LNCaP clone FGC (cell line): ENCODE measurements at places on chromosomes 4 and X.

- no peak for DNase-seq
Measured at GRCh38 chrX:66638591-66639500, at the start of gene EDA2R. EDA2R (minus strand) TSS chrX:66639078; CDS start chrX:66616020, 23,058 bp downstream.

- DNase-seq = no peak
Measured at GRCh38 chrX:120759685-120760084, 116.0 kb downstream of the CT47B1 start.

GRCh38 chr4:73676861-73677323, 56.7 kb upstream of the RASSF6 start:
- no peak for DNase-seq

DNA sequence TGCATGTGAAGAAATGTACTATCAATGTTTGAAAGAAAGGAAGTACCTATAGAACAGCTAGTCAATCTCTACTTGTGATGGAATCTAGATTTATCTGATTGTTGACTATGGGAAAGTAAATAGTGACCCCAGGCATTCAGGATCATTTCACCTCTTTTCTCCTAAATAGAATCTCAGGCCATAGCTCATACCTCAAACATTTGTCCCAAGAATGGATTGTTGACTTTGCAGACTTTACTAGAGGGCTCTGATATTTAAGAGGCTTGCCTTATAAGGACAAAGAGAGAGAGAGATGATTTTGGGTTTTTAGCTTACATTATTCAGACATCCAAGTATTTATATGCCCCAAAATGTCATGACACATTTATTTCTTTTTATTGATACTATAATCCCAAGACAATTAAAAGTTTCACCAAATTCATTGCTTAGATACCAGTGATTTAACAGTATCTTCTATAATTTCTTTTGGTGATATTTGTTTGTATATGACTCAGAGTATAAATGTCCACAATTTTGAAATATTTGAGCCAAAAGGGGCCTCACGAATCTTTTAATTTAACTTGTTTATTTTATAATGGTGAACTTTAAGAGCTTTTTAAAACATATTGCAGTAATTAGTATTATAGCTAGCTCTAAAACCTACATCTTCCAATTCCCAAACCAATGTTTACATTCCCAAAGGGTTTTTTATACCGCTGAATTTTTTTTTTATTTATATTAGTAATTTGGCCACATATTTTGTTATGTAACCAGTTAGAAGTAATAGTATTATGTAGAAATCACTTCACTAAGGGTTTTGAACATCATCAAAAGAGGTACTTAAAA, 614.1 kb downstream of the PCDH7 start:
- no peak for DNase-seq

DNA sequence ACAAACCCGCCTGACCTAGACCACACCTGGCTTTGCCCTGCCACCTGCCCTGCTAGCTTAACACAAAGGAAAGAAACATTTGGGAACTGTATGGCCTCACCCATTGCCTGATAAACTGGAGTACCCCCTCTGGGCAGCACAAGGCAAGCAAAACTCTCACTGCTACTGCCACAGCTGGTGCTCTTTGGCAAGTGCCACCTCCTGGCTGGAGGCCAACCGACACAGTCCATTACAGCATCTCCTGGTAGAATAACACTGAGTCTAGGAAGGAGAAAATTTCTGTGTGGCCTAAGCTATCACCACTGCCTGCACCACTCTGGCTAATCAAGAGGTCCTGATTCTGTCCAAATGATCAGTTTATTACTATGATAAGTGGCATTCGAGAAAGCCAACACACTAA, 18.9 kb upstream of the SPANXN3 start:
- no peak for DNase-seq

DNA sequence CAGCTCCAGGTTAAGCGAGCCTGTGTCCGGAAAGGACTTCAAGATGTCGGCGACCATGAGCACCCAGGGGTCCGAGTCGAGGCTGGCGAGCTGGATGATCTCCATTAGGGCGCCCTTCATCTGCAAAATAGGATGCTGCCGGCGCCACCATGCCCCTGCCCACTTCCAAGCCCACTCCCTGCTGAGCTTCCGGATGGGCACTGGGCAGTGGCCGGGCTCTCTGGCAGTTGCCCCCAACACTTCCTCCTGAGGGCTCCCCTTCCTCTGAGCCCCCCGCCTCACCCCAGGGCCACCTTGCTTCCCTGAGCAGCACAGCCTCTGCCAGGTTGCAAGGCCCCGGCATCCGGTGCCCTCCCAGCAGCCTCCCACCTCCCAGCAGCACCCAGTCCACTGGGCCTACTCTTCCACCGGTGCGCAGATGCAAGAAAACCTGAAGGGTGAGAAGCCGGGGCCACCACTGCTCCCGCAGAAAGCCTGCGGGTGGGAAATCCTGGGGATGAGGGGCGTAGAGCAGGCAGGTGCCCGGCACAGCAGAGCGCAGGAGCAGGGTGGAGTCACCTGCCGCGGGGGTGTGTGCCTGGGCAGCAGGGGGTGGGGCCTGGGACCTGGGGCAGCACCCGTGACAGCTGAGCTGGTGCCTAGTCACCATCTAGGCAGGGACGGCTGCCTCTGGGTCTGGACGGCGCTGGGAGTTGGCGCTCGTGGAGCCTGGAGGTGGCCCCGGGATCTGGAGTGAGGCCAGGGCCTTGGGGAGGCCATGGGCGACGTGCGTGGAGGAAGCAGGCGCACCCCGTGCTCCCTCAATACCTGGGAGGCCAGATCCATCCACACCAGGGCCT, 17.0 kb downstream of the NELFA start:
- DNase-seq = no peak

GRCh38 chrX:20253232-20253543, 13.5 kb downstream of the RPS6KA3 start:
- no peak for DNase-seq

GRCh38 chr4:55255179-55255578, 90.9 kb upstream of the SRD5A3 start:
- DNase-seq = no peak

DNA sequence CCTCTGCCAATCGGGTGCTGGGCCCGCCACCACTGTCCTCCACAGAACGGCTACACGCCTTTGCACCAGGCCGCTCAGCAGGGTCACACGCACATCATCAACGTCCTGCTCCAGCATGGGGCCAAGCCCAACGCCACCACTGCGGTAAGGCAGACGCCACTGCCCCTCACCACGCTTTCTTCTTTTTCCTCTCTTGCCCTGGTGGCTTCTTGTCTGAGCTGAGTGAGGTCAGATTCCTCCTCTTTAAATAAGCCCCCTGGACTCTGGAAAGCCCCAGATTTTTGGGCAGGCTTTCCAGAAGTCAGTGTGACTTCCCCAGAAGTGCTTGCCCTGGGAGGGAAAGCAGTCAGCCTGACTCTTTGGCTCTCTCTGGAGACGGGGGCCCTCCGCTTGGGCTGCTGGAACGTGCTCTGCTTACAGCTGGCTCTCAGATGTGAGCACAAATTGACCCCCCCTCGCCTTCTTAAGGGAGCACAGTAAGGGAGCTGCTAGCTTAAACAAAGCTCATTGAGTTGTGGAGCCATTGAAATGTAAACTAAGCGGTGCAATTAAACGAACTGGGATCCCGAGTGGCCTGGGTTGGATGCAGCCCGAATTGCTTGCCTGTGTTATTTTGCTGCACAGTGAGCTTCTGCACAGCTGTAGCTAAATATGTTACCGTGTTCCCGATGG, 243.1 kb downstream of the ANK2 start:
- DNase-seq = no peak

GRCh38 chrX:82961129-82961528, 547.0 kb upstream of the POU3F4 start:
- DNase-seq = no peak

- no peak for DNase-seq
Measured at GRCh38 chr4:17773135-17773698, 8.2 kb downstream of the FAM184B start.

DNA sequence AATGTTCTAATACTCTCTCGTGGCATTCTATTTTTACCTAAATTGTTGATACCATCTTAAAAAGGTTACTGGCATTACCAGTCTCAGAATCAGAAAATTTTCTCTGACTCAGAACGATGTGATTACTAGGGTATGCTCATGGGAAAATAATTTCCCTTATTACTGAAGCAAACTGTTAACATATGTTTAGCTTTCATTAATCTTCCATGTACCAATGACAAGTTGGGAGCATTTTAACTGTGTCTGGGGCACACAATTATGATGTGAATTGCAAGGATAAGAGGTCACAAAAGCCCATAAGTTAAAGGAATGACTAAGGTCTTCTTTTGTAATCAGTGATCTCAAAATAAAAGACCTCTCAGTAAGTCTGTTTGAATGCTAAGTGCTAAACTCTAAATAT, 1254.6 kb downstream of the PCDH18 start:
- DNase-seq = no peak

- no peak for DNase-seq
Measured at GRCh38 chr4:182019148-182019652, 224.0 kb upstream of the TENM3 start.

DNA sequence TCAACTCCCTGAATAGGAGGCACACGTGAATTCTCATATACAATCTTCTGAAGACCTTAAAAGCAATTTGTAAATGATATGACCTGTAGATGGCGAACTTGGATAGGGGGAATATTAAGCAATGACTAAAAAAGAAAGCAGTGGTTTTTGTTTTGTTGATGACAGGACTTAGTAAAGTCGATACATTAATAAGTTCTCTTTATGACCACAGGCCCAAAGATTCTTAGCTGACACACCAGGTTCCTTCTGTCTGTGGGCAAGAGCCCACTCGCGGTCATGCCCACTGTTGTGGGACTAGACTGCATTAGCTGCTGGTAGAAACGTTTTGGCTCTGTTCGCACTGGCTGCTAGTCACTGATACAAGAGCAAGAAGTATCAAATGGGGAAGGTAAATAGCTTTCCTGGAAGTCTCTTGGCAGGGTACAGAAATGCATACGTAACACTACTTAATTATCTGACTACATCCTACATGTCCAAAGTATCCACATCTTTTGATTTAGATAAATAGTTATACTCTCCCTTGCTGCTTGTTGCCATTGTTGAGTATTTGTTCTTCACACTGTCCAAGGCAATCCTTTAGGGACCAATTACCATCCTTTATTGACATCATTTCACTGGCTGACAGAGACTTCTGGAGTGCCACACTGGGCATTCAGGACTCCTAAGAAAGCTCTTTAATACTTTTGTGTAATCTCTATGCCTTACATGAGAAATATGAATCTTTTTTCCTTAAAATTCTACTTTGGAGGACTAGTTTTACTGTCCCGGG, 31.0 kb downstream of the ALPK1 start:
- DNase-seq = peak; percentile 34

- DNase-seq = no peak
Measured at GRCh38 chrX:135009838-135010237, 12.5 kb downstream of the RTL8B start.

- DNase-seq = no peak
Measured at GRCh38 chrX:79153348-79153747, 8.9 kb downstream of the GPR174 start.

GRCh38 chr4:148962539-148963290, 520.5 kb upstream of the NR3C2 start:
- DNase-seq = no peak

GRCh38 chr4:103075435-103075893, 1.1 kb downstream of the SLC9B2 start:
- no peak for DNase-seq

- no peak for DNase-seq
Measured at GRCh38 chr4:120139392-120139791, 72.7 kb upstream of the MAD2L1 start.

DNA sequence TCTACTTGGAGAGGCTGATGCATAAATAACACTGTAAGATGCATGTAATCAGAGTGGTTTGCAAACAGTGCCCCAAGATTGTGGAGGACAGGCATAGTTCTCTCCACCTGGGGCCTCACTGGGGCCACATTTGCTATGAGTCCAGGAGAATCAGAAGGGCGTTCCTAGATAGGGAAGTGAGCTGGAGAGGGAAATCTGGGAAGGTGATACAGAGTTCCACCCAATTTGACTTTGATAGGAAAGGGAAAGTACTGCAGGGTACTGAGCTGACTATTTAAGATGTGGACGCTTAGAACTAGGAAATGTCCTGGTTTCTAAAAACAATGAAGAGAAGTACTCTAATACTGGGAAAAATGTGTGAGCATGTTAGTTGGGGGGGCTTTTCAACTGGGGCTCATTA, 33.9 kb downstream of the FAM9C start:
- DNase-seq = no peak

- DNase-seq = no peak
Measured at GRCh38 chrX:103453655-103454054, 65.6 kb downstream of the RAB40A start.

- no peak for DNase-seq
Measured at GRCh38 chr4:56008206-56008605, 59.5 kb downstream of the CEP135 start.

DNA sequence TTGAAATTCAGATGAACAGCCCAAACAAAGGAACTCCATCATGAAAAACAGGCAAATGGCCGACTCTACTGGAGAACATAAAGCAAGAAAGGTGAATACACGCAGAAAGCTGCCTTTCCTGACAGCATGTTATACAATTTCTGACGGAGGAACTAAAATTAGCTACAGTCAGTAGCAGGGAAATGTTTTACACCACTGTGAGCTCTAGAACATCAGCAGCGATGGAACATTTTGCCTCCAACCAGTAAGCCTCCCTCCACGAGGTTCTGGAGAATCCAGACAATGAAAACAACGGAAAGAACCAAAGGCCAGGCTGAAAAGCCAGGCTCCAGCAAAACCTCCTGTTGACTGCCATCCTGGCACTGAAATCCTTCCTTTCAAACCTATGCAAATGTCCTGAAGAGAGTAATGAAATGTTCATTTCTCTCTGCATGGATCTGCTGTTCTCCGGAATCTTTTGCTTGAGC, 78.9 kb downstream of the IRF2 start:
- DNase-seq = no peak

GRCh38 chr4:100799761-100800539, 282.1 kb upstream of the EMCN start:
- DNase-seq = no peak

- no peak for DNase-seq
Measured at GRCh38 chr4:111871802-111872201, 273.5 kb upstream of the FAM241A start.

DNA sequence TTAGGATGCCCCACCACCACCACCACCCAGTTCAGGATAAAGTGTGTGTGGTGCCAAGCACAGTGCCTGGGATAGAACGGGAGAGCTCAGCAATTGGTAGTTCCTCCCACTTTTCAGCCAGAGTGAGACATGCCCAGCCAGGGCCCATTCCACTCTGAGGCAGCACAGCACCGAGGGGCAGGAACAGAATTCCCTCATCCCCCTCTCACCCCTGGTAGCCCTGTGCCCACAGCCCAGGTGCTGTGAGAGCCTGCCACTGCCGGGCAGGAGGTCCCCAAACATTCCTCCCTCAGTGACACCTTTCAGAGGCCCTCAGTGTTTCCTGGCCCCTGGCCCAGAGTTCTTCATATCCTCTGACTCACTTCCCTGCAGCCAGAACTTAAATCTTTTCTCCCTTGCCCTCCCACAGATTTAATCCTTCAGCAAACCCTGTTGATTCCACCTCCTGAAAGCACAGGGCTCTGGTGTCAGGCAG, 8.1 kb downstream of the RIPPLY1 start:
- DNase-seq = no peak

GRCh38 chr4:10732235-10732913, 47.8 kb upstream of the CLNK start:
- DNase-seq = no peak
